ENCODE measurements at places on chromosomes 16 and 17.

DNA sequence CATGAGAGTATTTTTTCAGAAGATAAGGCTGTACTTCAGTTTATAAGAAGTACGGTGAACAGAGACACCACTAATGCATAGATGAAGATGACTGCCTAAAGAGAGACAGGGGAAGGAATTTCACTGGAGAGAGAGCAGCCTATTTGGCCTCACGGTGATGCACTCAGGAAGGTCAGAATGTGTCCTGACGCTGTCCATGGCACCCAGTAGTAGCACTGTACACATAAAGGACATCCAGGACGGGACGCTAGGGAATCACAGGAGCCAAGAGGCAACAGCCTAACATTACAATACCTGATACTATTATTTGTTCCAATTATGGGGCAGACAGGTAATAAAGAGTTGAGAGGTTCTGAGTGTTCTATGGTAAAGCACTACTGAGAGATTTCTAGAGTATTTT is 24.9 kb upstream of the LRRC37A start:
- DNase-seq = no peak

- DNase-seq = no peak
Measured at GRCh38 chr17:20157001-20157310, 147.8 kb downstream of the SPECC1 start.

DNA sequence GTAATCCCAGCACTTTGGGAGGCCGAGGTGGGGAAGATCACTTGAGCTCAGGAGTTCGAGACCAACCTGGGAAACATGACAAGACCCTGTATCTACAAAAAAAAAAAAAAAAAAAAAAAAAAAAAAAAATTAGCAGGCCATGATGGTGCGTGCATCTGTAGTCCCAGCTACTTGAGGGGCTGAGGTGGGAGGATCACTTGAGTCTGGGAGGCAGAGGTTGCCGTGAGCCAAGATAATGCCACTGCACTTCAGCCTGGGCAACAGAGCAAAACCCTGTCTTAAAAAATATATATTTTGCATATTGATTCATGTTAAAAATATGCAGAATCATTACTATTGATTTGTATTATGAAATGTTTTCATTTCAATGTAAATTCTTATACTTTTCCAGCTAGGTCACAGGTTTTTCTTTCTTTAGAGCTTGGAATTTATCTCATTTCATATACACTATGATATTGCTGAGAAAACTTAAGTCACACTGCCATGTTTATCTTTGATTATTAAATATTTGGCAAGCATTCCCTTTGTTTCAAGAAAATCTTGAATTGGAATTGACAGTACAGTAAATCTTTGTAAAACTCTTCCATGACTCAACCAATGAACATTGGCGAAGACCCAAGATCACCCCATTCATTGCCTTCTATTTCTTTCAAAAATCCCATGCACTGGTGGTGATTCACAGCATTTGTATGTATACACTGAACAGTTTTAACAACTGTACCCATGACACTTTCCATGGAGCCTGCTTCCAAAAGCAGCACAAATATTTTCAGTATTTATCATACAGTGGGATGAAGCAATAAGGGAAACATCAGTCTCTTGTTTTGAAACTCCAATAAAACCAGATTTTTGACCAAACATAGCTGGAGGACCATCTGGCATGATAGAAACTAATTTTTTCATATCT is 83.5 kb upstream of the TNRC6A start:
- DNase-seq = no peak

- no peak for DNase-seq
Measured at GRCh38 chr17:63150994-63151464, 185.0 kb downstream of the TANC2 start.

DNA sequence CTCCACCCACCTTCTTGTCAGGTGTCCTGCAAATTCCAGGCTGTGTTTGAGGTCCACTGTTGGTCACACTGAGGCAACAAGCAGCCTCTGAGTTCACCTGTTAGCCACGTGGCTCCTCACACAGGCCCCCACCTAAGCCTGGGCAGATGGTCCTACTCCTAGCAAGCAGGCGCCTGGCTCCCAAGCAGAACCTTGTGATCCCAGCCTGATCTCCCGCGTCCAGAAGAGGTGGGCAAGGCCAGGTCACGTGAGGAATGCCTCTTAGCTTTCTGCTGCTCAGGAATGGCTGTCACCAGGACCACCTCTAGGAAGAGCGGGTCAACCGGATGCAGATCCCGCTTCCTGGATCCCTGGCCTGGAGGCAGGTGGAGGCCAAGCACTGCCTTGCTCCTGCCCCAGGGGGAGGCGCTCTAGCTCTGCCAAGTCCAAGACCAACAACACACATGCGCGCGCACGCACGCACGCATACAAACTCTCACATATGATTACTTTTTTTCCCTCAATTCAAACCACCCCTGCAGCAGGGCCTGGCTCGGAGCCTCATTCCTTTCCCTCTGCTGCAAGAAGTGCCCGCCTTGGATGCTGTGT is 9.5 kb downstream of the CYB561 start:
- DNase-seq = peak; percentile 25

DNA sequence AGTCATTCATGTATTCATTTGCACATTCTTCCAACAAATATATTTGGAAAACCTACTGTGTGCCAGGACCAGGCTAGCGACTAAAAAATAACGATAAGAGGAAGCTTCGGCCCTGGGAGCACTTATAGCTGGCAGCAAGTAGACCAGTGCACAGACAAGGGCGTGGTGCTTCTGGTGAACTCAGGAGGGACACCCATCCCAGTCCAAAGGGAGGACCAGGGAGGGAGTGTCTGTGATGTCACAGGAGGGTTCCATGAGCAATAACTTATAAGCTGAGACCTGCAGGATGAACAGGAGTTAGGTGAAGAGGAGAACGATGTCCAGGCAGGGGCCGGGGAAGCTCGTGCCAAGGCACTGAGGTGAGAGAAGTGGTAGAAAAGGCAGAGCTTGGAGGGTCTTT is 17.4 kb upstream of the PHOSPHO1 start:
- DNase-seq = no peak

- peak; percentile 57 for DNase-seq
Measured at GRCh38 chr17:19336938-19337711, 25.4 kb downstream of the B9D1 start.

- DNase-seq = peak; percentile 95
Measured at GRCh38 chr17:17836250-17836817, 452 bp downstream of the SREBF1 start.

DNA sequence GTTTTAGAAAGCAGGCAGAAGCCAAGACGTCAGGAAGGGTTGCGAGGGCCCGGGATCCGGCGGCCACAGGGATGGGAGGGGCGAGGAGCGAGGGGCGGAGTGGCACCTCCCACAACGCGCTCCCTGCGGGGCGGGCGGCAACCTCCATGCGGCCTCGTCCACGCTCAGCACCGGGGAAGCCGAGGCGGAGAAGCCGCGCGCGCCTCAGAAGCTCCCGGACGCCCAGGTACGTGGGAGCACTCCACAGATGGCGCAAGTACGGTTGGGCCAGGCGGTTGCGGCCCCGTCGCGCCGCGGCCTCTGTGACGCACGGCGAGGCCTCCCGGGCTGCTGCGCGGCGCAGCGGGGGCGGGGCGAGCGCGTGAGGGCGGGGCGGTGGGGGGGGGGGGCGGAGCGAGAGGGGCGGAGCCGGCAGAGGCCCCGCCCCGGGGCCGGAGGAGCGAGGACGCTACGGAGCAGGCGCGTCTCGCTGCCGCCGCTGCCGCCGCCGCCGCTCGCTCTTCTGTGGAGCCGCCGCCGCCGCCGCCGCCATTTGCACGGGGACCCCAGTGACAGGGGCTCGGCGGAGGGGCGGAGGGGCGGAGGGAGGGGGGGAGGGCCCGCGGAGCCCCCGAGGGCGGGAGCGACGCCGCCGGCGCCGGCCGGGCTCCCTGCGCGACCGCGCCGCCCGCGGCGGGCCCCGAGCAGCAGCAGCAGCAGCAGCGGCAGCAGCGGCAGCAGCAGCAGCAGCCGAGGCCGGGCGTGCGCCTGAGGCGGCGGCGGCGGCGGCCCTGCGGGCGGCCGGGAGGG is at the start of gene TENT4B:
Gene TENT4B (plus strand): TSS at position 500 of the 789 bp plus-strand sequence. CDS start 316 bp downstream, outside the sequence.
- DNase-seq = peak; percentile 91

GRCh38 chr16:62034231-62035114 is 1.8 kb downstream of the CDH8 start:
- DNase-seq = peak; percentile 44

DNA sequence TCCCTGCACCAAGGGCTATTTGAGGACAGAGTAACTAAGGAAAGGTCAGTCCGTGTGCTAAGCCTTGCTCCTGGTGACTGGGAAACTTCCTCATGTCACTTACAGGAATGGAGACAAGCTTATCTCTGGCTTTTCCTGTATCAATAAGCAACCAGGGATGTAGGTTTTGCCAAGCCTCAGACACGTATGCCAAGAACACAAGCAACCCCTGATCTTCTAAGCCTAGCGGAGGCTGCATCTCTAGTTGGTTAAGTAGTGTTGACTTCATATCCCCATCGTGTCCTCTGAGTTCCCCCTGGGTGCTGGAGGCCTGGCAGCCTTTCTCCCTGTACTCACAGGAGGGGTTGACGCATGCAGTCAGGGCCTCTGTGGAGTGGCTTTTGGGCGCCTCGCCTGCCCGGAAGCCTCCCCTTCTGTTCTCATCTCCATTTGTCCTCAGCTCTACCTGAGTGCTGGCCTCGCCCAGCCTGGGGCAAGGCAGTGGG is 1.4 kb upstream of the C1QTNF1 start:
- no peak for DNase-seq

- DNase-seq = no peak
Measured at GRCh38 chr16:81863630-81864352, 84.7 kb downstream of the PLCG2 start.

DNA sequence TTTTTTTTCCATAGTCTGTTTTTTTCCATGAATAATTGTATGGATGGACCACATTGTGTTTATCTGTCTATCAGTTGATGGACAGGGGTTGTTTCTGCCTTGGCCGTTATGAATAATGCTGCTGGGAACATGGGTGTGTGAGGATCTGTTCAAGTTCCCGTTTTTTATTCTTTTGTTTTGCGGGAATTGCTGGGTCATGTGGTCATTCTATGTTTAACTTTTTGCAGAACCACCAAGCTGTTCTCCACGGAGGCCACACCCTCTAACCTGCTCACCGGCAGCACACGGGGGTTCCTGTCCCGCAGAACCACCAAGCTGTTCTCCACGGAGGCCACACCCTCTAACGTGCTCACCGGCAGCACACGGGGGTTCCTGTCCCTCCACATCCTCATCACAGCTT is 5.9 kb upstream of the MSLN start:
- no peak for DNase-seq

DNA sequence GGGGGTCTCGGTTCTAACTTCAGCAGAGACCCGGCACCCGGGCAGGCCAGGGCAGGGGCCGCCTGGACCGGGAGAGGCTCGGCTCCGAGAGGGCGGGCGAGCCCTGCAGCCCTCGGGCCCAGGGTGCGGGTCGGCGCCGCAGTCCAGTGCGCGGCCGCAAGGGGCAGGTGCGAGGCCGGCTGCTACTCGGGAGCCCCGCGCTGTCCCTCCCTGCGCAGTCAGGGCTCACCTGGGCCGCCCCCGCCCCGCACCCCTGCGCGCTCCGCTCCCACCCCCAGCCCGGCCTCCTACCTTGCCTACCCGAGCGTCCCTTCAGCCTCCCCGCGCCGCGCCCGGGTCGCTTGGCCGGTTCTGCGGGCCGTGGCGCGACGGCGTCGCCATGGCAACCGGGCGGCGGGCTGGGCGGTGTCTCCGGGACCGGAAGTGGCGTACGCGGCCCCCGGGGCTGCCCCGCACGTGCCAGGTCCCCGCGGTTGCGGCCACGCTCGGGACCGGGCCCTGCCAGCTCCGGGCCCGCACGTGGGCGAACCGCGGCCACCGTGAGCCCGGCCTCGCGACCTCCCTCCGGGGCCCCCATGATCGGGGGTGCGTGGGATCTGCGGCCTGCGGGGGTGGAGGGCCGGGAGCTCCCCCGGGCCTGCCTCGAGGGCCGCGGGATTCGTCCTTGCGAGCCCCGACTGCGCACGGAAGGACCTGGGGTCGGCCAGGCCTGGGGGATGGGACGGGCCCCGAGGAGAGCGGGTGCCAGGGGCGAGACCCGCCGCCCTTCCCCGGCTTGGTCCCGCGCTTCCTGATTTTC is at the start of gene CYB561:
Gene CYB561 (minus strand): TSS at position 353 of the 799 bp plus-strand sequence. CDS start 8,759 bp downstream, outside the sequence.
- DNase-seq = no peak

GRCh38 chr17:28747051-28747691 is 3.4 kb downstream of the TRAF4 start:
- DNase-seq = peak; percentile 23

DNA sequence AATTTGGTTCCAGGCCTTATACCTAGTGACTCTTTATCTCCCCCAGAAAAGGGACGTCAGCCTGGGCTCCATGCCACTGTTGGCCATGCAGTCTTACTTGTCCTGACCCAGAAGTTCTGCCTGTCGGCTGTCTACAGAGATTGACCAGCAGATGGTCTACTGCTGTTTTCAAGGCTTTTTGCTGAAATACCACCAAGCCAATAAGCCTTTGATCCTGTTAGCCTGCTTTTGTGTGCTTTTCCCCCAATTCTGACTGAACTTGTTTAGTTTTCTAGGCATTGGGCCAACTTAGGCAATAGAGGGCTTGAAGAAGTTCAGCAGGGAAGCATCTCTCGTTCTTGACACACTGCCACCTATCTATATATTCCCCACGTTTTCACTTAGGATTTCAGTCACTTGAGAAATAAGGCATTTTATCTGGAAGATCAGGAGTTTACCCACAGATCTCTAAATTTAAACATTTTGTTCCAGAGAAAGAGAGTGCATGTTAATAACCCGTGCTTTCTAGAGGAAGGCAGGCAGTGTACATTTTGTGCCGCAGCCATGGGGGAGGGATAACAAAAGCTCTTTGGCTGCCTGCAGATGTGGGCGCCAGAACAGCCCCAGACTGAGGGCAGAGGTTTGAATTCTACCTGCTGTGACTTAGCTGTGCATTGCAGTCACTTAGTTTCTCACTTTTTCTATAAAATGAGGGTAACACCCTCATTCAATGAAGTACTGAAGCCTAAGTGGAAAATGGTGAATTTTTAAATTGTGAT is 12.3 kb upstream of the CARMIL2 start:
- DNase-seq = peak; percentile 44

DNA sequence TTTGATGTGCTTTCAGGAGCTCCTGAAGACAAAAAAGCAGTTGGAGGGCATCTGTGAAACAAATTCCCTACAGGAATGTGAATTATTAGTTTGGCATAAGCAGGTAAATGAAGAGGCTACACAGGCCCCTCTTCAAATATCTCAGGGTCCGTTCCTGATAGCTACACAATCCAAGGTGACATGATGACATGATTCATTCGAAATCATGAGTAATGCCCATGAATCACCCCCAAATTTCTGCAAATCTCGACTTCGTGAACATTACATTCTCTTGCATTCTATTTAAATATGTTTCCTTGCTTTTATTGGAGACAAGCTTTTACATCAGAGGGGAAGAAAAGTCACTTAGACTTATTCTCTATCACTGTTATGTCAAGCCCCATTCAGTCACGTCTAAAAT is 22.3 kb downstream of the GAN start:
- no peak for DNase-seq

- DNase-seq = no peak
Measured at GRCh38 chr16:15942931-15943690, 6.3 kb upstream of the ABCC1 start.

- DNase-seq = no peak
Measured at GRCh38 chr16:21071741-21072140, 78.9 kb downstream of the DNAH3 start.

- no peak for DNase-seq
Measured at GRCh38 chr17:56752263-56752836, 81.4 kb downstream of the C17orf67 start.

GRCh38 chr17:12133183-12133582 is 112.5 kb downstream of the MAP2K4 start:
- no peak for DNase-seq

GRCh38 chr17:26963163-26963503 is 330.8 kb upstream of the WSB1 start:
- DNase-seq = no peak
